GM23338 (cell line): ENCODE measurements at places on chromosomes 2 and 18.

DNA sequence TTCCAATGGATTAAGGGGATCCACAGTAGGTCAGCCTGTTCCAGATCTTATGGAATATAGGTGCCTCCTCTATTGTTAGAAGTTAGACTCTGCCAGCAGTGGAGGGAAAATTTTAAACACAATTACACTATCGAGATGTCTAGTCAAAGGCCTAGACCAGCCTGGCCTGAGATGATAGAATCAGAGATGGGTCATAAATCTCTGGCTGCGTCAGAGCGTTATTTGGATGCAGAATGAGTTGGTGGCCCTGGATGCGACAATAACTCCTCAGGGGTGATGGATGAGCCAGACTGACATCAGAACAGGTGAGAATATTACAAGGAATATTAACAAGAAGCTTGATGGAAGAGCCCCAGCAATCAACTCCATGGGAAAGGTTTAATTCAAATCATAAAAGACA lies 149.3 kb upstream of the TCF4 start:
- DNase-seq, result no peak
- no peaks in the 10 kb centered on the region for H3K36me3 ChIP-seq
- H3K27me3 ChIP-seq, result no peaks in the 10 kb centered on the region
- H3K27ac ChIP-seq, result no peak overlapping the region
- H3K4me3 ChIP-seq, result no peak overlapping the region

- H3K4me3 ChIP-seq, result no peak overlapping the region
- H3K27me3 ChIP-seq, result no peaks in the 10 kb centered on the region
- H3K4me1 ChIP-seq, result peaks cover 11% of the 10 kb centered on the region; the same call in 1 of the 2 replicates
Observed at GRCh38 chr18:8241731-8242130, 367.5 kb upstream of the RAB12 start.

- H3K36me3 ChIP-seq, result no peaks in the 10 kb centered on the region
- no peaks in the 10 kb centered on the region for H3K27me3 ChIP-seq
- no peaks in the 10 kb centered on the region for H3K4me1 ChIP-seq
- H3K4me3 ChIP-seq, result no peak overlapping the region
- DNase-seq, result no peak
Observed at GRCh38 chr2:177413703-177414102, 21.1 kb downstream of the AGPS start.

- H3K27ac ChIP-seq, result no peak overlapping the region
- peak overlapping the region; percentile 80; the same call in 1 of the 2 replicates for H3K4me3 ChIP-seq
- H3K4me1 ChIP-seq, result peaks cover 60% of the 10 kb centered on the region
Observed at GRCh38 chr2:73984922-73985307, 205 bp downstream of the TET3 start.

GRCh38 chr2:227816507-227817294 lies 3.1 kb downstream of the CCL20 start:
- no peak overlapping the region for H3K4me3 ChIP-seq
- no peaks in the 10 kb centered on the region for H3K36me3 ChIP-seq
- peaks cover 17% of the 10 kb centered on the region; the same call in 1 of the 2 replicates for H3K4me1 ChIP-seq
- DNase-seq, result no peak
- H3K27me3 ChIP-seq, result no peaks in the 10 kb centered on the region
- H3K27ac ChIP-seq, result no peak overlapping the region

- no peaks in the 10 kb centered on the region for H3K27me3 ChIP-seq
- DNase-seq, result no peak
- H3K4me3 ChIP-seq, result no peak overlapping the region
- no peaks in the 10 kb centered on the region for H3K4me1 ChIP-seq
- no peak overlapping the region for H3K27ac ChIP-seq
Observed at GRCh38 chr18:36576339-36576738, 252.5 kb downstream of the TPGS2 start.

- H3K4me3 ChIP-seq, result peak overlapping the region; percentile 35; the same call in 1 of the 2 replicates
- peak; percentile 86 for DNase-seq
- H3K36me3 ChIP-seq, result no peaks in the 10 kb centered on the region
- no peaks in the 10 kb centered on the region for H3K27me3 ChIP-seq
- no peak overlapping the region for H3K27ac ChIP-seq
Observed at GRCh38 chr2:36663851-36664695, 32.4 kb upstream of the VIT start.

DNA sequence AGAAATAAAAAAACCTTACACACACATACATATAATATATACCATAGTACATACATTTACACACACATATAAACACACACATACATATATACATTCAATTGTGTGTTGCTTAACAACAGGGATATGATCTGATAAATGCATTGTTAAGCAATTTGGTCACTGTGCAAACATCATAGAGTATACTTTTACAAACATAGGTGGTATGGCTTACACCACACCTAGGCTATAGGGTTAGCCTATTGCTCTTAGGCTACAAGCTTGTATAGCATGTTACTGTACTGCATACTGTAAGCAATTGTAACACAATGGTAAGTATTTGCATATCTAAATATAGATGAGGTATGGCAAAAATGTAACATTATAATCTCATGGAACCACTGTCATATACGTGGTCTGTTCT lies 156.8 kb upstream of the ERBB4 start:
- no peak for DNase-seq
- H3K27me3 ChIP-seq, result no peaks in the 10 kb centered on the region
- H3K36me3 ChIP-seq, result no peaks in the 10 kb centered on the region
- no peak overlapping the region for H3K27ac ChIP-seq
- no peaks in the 10 kb centered on the region for H3K4me1 ChIP-seq
- H3K4me3 ChIP-seq, result no peak overlapping the region

DNA sequence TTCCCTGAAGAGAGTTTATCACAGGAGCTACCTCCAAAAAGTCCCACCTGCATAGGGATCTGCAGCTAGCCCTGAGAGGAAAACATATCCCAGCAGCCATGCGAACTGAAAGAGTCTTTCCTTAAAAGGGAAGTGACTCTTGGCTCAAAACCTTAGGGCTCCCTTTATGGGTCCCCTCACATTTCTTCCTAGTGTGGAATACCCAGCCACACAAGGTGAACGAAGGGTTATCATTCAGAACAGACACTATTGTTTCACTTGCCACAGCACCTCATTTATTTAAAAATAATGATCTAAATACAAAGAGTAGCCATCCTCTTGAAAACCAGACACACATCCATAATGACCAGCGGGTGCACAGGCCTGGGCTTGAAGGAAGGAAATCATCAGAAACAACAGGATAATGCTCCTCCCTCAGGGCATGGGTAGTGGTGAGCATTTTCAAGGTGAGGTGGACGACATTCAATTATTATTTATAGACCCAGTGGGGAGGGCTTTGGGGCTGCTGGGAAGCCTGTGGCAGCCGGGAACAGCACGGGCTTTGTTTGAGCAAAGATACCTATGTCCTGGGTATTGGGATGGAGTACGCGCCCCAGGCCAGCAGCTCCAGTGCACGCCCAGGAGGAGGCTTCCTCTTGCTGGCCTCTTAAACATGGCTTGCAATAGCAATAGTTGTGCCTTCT lies 119.0 kb upstream of the ITGA6 start:
- DNase-seq, result no peak
- H3K4me1 ChIP-seq, result no peaks in the 10 kb centered on the region
- no peaks in the 10 kb centered on the region for H3K36me3 ChIP-seq
- H3K27ac ChIP-seq, result no peak overlapping the region
- no peaks in the 10 kb centered on the region for H3K27me3 ChIP-seq
